ENCODE measurements at places on chromosomes 1 and 21.
A peak's percentile ranks its signal among the peaks of the same experiment; 100 is the strongest.

- no peak for DNase-seq
Observed at GRCh38 chr1:106957795-106958194, 98.7 kb upstream of the PRMT6 start.

DNA sequence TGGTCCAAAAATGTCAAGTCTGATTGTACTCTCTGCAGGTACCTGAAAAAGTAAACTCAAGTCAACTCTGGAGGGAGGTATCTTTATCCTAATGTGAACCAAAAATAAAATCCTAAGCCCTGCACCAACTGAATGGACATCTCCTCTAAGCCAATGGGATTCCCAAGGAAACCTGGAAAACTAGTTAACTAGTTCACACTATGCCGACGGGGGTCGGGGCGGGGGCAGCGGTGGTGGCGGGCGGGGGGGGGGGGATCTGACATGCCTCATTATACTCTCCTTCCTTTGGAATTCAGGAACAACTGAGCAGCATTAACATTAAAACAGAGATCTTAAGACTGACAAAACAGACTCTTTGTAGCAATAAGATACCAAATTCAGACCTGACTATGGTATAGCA is 452.6 kb upstream of the CAMK1G start:
- DNase-seq, result no peak

DNA sequence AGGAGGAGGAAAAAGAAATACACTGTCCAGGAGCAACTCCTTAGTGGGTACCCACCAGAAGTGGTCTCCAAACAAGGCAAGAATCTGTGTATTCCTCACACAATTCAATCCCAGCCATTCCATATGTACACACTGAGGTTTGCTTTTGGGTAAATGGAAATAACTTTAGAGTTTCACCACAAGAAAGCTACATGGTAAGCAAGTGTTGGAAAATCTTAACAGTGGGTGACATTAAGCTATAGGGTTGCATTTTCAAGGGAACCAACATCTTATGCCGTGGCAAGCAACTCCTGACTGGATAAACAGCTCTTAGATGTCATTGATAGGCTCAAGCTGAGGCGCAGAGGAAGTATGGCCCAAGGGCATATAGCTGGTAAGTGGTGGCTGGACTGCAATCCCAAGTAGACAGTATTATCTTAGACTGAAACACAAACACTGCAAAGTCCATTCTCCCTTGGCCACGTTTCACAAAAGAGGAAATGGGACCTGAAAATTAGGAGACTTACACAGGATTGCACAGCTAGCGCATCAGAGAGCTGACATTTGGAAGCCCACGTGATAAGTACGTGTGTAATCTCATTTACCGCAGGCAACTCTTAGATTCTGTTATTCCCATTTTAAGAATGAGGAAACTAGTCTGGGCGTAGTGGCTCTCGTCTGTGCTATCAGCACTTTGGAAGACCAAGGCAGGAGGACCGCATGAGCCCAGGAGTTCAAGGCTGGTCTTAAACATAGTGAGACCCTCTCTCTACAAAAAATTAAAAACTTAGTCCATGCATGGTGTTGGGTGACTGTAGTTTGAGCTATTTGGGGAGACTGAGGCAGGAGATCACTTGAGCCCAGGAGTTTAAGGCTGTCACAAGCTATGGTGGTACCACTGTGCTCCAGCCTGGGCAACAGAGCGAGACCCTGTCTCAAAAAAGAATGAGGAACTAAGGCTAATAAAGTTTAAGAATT is 4.0 kb upstream of the BRWD1 start:
- peak; percentile 35 for DNase-seq

- DNase-seq, result no peak
Observed at GRCh38 chr1:156913809-156914387, 6.5 kb upstream of the LRRC71 start.

- no peak for DNase-seq
Observed at GRCh38 chr1:3468236-3469103, 14.0 kb downstream of the ARHGEF16 start.

DNA sequence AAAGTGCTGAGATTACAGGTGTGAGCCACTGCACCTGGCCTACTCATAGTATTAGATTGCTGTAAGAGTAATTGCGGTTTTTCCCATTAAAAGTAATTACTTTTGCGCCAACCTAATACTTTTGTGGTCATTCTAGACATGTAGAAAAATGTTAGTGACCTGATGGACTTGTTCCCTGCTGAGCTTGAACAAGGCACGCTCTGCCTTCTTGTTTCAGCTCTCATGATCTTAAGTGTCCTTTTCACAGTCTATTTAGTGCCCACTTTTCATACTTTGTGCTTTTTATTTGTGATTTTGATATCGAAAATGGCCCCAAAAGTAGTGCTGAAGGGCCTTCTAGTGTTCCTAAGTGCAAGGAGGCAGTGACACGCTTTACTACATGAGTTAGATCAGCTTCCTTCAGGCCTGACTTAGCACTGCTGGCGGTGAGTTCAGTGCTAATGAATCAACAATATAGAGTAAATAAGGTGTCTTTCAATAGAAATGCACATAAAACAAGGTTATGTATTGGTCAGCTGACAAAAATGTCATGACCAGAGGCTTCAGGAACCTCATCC is 5.6 kb upstream of the RD3 start:
- no peak for DNase-seq

DNA sequence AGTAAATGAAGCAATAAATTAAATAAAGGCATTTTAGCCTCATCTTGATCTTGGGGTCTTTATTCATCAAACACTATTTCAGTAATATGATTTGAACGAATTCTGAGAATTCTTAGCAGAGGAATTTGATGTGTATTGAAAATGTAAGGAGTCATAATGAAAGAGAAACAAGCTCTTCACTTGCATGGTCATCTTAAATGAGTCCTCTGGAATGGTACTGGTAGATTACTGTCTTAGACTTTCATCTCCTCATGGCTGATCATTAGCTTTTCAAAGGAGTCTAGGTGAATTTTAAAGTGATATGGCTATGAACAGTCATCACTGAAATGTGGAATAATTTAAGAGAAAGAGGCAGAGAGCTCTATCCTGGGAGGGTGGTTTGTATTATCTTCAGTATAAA is 30.0 kb downstream of the PRRC2C start:
- no peak for DNase-seq

GRCh38 chr1:150558761-150559655 is 9.8 kb downstream of the ADAMTSL4 start:
- no peak for DNase-seq

DNA sequence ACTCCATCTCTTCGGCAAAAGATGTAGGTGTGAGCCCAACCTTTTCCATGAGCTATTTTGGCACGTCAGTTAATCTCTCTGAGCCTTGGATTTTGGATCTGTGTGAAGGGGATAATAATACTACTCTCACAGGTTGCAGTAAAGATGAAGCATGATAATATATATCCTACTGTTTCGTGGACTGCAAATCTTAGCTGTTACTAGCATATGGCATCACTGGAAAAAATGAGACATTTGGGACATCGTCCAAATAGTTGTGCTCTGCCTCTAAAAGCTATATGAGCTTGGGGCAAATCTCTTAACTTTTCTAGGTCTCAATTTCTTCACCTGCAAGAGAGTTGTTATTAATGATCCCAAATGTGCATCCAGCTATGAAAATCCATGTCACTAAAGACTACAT is 147.4 kb upstream of the ZRANB2 start:
- DNase-seq, result no peak

GRCh38 chr1:210272666-210273065 is 40.1 kb downstream of the SERTAD4 start:
- no peak for DNase-seq

GRCh38 chr1:153571706-153572105 is 6.1 kb upstream of the S100A2 start:
- DNase-seq, result no peak

- DNase-seq, result peak; percentile 5
Observed at GRCh38 chr1:176559878-176560277, 96.9 kb downstream of the PAPPA2 start.

DNA sequence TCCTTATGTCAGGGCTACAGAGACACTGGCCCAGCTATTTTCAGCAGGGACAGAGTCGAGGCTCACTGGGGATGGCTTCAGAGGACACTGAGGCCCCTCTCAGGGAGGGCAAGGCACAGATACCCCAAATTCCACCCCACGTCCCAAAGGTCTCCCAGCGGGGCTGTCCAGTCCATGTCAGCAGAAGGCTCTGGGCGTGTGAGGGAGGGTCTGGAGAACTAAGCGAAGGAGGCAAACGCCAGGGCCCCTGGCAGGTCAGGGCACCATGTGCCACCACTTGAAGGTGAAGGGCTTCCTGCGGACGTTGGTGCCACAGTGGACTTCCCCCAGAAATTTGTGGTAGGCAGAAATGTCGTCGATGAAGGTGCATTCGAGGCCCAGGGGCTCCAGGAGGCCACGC is 15.0 kb upstream of the SDHB start:
- DNase-seq, result no peak

GRCh38 chr1:185468626-185469025 is 151.6 kb upstream of the IVNS1ABP start:
- no peak for DNase-seq

- DNase-seq, result no peak
Observed at GRCh38 chr1:208326033-208326432, 81.8 kb upstream of the PLXNA2 start.

- no peak for DNase-seq
Observed at GRCh38 chr1:211843507-211844298, 13.1 kb upstream of the LPGAT1 start.

DNA sequence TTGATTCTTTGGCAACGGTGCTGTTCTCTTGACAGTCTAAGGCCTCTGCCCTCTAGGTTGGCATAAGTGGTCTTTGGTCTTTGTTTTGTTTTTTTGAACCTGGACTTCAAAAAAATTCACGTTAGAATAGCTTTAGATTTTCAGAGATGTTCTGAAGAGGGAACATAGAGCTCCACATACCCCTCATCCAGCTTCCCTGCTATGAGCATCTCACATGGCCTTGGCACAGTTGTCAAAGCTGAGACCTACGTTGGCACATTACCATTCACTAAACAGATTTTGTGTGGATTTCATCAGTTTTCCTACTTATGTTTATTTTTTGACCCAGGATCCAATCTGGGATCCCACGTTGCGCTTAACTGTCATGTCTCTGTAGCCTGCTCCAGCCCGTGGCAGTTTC is 60.8 kb downstream of the ARHGEF10L start:
- DNase-seq, result no peak

DNA sequence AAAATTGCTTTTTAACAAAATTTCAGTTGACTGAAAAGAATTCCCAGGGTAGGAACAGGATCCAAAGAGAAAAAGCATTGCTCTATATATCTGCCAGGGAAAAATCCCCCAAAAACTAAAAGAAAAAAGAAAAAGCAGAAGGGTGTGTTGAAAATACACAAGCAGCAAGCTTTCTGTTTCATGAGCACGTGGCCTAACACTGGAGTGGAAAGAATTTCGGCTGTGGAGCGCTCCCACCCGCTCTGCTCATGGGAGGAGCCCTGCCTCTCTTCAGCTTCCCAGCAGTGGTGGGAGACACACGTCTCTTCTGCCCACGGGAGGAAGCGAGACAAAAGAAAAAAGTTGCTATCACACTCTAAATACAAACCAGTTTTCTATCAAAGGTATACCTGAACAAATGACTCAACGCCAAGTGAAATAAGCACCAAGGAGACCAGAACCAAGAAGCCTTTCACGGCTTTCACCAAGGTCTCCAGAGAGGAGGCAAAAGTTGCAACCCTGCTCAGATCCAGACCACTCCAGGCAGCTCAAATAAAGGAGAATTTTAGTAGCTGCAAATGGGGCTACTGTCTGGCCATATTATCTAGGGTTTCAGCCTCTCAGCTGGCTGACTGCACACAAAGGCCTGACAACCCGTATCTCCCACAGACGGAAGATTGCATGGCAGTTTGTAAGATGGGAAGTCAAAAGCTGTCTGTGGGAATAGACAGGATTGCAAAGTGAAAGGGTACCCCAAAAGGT is 29.5 kb upstream of the ZNF496 start:
- no peak for DNase-seq

DNA sequence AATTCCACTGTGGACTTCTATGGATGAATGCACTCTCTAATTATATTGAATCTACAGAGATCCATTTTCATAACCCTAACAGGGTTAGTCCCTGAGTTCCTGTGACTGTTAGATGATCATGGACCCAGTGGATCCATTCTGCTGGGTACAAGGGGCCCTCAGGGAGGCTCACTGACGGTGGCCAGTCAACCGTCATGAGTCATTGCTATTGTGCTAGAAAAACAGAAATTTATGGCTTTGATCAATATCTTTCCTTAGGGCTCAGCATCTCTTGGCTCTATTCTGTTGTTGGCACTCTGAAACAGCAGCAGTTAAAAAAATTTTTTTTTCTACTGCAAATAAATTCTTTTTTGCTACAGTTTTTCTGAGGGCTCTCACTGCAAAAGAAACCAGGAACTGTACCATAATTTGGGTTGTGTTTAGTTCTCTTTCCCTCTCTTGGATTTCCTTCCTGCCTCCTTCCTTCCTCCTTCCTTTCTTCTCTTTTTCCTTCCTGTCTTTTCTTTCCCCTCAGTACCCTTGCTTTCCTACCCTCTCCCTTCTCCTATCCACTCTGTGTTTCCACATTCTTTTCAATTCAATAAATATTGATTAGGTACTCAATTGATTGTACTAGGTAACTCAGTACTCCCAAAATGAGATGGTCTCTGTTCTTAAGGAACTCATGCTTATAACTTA is 49.5 kb downstream of the UTP25 start:
- DNase-seq, result no peak

GRCh38 chr1:235450886-235451483 is 53.3 kb downstream of the B3GALNT2 start:
- no peak for DNase-seq

DNA sequence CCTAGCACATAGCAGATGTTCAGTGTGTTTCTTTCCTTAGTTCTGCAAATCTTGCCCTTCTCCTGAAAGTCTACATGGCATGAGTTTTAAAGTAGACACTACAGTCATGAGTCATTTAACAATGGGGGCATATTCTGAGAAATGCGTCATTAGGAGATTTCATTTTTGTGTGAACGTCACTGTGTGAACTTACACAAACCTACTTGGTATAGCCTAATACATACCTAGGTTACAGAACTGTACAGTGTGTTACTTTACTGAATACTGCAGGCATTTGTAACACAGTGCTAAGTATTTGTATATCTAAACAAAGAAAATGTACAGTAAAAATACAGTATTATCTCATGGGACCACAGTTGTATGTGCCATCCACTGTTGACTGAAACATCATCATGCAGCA is 10.0 kb downstream of the TTF2 start:
- no peak for DNase-seq

- DNase-seq, result no peak
Observed at GRCh38 chr1:82755191-82755590, 954.5 kb downstream of the ADGRL2 start.

Data from CD4-positive, alpha-beta T cell treated with Interleukin-4 for 1 hour (primary cell).